ENCODE measurements at places on chromosomes 16 and 17.

GRCh38 chr17:34974179-34974578 lies 6.1 kb upstream of the LIG3 start:
- DNase-seq = no peak

DNA sequence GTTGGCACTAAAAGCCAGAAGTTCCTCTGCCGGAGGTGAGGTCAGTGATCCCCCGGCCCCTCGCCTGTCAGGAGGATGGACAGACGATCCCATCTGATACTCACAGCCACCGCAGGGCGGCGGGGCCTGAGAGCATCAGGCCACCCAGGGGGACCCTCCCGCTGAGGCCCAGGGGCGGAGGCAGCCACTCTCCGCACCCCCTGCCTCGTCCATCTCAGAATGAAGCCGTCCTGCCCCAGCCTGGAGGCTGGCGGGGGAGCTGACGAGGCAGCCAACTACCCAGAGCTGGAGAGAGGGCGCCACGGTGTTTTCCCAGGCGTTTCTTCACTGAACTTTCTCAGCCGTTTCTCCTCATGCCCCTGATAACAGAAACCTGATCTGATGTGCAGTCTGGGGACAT lies 22.6 kb downstream of the TPSD1 start:
- no peak for DNase-seq

GRCh38 chr17:2042933-2043332 lies 1.1 kb downstream of the OVCA2 start:
- DNase-seq = no peak

- DNase-seq = peak; percentile 86
Measured at GRCh38 chr17:35242158-35242804, 591 bp upstream of the SLFN5 start.

GRCh38 chr17:53273126-53273525 lies 549.6 kb upstream of the KIF2B start:
- DNase-seq = no peak

All from bronchial epithelial cell (primary cell).